ENCODE measurements at places on chromosomes 11 and 22.
A peak's percentile ranks its signal among the peaks of the same experiment; 100 is the strongest.

DNA sequence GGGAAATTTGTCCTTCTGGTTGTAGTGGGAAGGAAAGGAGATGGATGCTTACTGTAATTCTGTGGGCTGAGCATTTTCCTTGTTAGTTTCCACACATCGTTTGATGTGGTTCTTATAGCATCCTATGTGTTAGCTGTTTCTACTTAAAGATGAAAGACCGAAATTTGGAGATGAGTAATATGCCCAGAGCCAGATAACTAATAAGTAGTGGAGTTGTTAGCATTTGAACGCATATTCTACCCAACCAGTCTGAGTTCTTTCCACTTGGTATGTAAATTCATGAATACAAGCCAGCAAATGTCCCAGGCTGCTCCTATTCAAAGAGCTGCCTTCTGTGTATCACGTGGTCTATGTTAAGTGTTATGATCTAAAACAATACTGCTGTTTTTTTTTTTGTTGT, 14.6 kb downstream of the SPECC1L start:
- no peak for DNase-seq

DNA sequence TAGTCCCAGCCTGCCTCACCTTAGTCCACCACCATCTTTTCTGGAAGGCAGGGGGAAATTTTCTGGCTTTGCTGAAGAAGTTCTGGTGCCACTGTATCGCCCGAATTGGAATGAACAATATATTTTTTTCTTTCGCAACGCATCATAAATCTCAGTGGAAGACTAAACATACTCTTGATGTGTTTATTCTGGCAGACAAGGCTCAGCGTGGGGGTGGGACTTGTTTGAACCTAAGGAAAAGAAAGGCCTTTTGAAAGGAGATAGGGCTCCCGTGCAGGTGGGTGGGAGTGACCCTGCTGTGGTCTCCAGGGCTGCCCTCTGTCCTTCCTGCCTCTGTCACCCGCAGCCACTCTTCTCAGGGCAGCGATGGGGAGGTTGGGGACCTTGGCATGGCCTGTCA, 42.5 kb downstream of the CD82 start:
- DNase-seq: peak; percentile 62

GRCh38 chr11:19714387-19715363, 2.0 kb downstream of the NAV2 start:
- DNase-seq: no peak

DNA sequence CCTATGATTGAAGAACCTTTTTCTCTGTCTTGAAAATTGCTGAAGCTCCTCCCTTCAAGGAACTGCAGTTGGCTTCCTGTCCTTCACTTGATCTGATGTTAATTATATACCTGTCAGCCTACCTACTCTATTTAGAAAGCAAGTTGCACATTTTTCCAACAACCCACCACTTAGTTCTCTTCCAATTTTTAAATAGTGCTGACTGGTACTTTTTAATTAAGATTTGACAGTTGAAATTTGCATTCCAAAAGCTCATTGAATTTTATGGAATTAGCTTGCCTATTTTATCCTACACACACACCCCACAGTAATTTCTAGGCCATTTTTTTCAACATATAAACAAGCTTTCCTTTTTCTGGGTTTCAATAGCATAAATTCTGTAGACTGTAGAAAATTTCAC, 820.3 kb upstream of the FAT3 start:
- peak; percentile 25 for DNase-seq

DNA sequence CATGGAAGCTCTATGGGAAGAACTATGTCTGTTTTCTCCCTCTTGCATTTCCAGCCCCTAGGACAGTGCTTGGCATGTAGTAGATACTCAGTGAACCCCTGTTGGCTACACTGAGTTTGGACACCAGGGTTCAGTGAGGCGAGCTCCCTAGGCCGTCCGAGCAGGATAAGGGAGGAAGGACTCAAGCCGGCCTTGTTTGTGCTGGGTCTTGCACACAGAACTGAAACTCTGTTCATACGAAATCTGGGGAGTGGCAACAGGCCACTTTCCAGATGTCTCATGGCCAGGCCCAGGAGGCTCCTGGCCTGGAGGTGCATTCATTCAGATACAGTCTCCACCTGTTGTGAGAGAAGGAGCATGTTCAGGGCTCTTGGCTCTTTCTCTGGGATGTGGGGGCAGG, 23.6 kb upstream of the LMO1 start:
- DNase-seq: no peak

GRCh38 chr11:83033371-83033770, 38.3 kb downstream of the RAB30 start:
- DNase-seq: no peak

GRCh38 chr11:59841514-59841913, 3.8 kb downstream of the CBLIF start:
- no peak for DNase-seq

DNA sequence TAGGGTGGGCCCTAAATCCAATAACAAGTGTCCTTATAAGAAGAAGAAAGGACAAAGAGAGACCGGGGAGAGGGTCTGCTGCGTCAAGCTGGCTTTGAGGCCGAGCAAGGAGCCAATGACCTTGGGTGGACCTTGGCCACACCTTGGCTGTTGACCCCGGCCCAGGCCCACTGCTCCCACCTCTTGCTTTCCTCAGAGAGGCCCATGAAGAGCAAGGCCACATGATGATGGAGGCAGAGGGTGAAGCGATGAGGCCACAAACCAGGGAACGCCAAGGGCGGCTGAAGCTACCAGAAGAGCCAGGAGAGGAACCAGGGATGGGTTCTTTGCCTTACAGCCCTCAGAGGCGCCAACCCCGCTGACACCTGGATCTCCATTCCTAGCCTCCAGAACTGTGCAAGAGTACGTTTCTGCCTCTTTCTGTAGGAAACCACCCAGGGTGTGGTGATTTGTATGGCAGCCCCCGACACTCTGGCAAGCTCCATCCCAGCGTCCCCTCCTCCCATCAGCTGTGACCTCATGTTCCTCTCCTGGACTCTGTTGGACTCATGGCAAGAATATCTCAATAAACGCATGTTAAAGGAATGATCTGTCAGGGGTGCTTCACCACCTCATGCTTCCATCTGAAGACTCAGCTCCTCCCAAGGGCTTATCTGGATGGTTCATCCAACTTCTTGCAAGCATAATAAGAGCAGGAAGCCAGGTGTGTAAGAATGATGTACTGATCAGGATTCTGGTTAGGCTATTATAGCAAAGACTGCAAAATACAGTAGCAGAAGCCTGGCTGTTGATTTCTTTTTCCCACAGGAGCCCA, 41.6 kb upstream of the LINC01488 start:
- DNase-seq: no peak

- DNase-seq: no peak
Observed at GRCh38 chr11:115906171-115906570, 402.0 kb upstream of the CADM1 start.

DNA sequence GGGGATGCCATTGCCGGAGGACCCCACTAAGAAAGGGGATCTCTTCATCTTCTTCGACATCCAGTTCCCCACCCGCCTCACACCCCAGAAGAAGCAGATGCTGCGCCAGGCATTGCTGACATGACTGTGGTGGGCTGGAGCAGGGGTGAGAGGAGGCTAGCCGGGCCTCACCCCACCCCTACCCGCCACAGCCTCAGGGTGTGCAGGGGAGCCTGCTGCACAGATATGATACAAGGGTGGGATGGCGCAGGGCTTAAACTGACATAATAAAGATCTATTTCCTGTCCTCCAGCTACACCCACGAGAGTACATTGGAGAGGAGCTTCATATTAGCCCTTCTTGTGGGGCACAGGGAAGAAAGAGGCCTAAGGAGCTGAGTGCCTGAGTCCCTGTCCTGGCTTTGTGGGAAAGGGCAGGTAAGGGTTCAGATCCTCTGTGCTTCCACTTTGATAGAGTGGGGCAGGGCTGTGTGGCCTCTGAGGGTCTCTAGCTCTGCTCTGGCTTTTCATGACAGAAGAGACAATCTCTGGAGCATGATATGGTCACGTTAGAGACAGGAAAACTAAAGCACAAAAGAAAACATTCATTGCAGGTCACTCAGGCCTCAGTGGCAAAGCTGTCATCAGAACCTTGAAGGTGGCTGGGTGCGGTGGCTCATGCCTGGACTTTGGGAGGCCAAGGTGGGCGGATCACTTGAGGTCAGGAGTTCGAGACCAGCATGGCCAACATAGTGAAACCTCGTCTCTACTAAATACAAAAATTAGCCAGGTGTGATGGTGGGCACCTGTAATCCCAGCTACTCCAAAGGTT, 12.4 kb downstream of the UCP2 start:
- DNase-seq: peak; percentile 45

DNA sequence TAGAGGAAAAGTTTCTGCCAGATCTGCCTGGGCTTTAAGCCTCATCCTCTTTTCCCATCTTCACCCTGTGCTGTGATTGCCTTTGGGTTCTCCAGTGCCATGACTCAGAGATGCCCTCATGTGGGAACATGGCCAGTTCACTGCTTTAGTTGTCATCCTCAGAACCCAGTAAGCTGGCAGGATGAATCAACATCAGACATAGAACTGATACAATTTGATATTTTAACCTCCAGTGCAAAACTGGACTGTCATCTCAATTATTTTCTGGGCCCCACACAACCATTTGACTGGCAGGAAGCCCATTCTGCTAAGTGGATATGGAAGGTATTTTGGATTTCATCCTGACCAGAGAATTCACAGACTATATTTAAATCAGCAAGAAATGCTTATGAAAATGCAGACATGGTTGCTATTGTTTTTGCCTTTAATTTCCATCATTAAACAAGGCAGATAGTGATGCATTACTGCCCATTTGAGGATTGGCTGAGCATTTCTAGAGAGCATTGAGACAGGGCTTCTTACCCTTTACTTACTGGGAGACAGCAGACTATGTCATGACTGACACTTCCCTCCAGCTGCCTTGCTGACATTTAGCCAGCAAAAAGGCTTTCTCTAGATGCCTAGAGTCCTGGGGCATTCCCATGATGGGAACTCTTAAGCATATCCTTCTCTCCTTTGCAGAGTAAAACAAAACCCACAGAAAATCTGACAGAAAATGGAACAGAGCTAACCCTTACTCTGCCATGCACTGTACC, 327.1 kb upstream of the MTNR1B start:
- no peak for DNase-seq

DNA sequence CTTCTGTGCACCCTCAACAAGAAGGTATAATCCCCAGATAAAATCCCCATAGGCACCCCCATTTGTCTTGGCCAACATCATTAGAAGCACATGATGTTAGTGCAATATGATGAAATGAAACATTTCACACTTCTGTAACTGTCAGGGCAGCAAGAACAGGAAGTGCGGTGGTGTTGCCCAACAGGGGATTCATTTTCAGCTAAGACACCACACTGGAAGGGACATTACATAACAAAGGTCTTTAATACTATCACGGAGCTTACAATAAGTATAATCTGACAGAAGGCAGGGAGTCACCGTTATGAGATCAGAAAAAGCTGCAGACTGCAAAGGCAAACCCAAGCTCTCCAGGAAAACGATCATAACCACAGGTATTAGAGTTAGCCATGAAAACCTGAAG, 2.0 kb downstream of the OR52W1 start:
- DNase-seq: no peak

DNA sequence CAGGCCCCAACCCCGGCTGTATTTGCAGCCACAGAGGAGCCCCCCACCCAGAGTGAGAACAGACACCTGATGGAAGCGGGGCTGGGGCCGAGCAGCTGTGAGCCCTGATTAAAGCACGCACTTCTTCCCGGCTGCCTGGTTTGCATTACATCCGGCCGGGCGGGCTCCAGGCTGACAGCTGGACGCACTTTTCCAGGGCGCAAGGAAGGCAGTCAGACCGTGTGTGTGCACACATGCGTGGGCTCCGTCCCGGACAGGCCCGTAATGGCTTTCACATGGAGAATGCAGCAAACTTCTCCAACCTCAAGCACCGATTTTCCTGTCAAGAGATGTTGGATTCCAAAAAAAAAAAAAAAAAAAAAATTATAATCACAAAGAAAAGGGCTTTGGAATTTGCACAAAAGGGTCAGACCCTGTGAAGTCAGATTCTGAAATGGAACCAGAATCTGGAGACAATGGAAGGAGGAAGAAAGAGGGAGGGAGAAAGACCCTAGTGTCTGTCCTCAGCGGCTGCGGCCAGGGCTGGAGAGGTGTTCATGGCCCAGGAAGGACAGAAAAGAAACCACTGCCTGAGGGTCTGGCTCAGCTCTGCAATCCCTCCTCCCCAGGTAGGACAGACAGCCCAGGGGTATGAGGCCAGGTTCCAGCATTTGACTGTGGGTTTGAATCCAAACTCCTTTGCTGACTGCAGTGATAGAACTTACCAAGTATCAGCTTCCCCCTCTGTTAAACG, 365.5 kb downstream of the MN1 start:
- DNase-seq: no peak

DNA sequence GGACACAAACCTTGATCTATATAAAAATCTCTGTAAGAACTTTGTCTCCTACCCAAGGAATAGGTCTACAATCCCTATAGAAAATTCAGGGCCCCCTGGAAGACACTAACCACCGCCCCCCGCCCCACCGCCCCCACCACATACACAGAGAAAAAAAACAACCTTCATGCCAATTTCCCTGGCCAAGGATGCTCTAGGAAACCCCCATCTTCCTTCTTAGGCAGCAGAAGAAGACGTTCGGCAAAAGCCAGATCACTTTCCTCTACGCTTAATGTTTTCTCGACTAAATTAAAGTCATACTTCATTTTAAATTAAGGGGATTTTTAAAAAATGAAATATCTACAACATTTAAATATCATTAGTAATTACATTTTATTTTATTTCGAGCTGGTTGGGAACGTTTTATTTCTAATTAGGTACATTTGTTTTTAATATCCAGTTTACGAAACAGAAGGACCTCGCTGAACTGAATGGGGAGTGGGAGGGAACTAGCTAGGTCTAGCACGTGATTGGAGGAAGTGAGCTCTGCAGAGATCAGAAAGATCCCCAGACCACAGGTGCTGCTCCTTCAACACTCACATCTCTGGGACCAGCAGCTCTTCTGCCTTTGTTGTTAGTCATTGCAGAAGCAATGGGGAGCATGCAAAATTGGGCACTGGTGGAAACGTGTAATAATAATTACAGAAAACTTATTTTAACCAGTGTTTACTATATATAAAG, 472.3 kb downstream of the MN1 start:
- DNase-seq: no peak

DNA sequence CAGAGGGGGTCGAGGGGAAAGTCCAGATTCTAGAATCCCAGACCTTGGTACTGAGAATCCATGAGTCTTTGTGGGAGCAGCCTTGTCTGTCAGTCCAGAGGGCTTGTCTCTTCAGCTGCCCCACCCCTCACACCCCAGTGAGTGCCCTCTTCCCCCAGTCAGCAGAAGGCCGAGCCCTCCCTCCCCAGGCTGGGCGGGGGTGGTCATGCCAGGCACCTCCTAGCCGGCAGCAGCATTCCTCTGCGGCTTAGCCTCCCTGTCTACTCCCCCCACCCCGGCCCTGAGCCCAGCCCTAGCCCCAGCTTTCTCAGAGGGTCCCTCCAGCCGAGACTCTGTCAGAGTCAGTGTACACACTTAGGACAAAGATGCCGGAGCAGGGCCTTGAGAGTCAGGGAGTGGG, 4.6 kb downstream of the SOX10 start:
- no peak for DNase-seq

- DNase-seq: no peak
Observed at GRCh38 chr11:106794058-106794457, 224.2 kb downstream of the GUCY1A2 start.

All from HT-29 (cell line).